IPS-NIHi11 (cell line): ENCODE measurements at places on chromosomes 1 and 21.
A peak's percentile ranks its signal among the peaks of the same experiment; 100 is the strongest.

DNA sequence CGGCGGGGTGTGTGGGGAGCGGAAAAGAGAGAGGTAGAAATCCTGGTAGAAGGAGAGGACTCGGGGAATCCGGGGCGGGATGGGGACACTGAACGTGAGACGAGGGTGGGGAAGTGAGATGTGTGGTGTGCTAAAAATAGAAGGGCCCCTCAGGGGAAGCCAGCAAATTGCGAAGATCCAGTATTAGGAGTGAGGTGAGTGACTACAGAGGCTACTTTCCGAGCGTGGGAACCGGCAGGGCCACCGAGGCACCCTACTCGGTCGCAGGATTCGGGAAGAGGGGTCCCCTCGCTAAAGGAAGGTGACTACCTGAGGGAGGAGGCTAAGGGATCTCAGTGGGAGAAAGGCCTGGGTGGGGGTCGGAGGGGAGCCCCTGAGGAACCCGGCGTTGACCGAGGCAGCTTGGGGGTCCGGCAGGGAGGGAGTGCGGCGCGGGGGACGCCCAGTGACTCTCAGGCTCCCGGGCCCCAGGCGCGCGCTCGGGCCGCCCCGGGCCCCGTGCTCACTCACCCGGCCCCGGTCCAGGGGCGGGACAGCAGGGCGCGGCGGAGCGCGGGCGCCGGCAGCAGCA is 318 bp downstream of the ALDH4A1 start:
- DNase-seq, result no peak

GRCh38 chr21:39788383-39788782 is 43.4 kb downstream of the IGSF5 start:
- peak; percentile 89 for DNase-seq

- no peak for DNase-seq
These were observed 36.2 kb downstream of the B3GALNT2 start for GRCh38 chr1:235468004-235468403.

GRCh38 chr1:225777058-225777582 is 506 bp upstream of the SRP9 start:
- no peak for DNase-seq

GRCh38 chr1:171127501-171127900 is 36.8 kb downstream of the FMO3 start:
- no peak for DNase-seq

DNA sequence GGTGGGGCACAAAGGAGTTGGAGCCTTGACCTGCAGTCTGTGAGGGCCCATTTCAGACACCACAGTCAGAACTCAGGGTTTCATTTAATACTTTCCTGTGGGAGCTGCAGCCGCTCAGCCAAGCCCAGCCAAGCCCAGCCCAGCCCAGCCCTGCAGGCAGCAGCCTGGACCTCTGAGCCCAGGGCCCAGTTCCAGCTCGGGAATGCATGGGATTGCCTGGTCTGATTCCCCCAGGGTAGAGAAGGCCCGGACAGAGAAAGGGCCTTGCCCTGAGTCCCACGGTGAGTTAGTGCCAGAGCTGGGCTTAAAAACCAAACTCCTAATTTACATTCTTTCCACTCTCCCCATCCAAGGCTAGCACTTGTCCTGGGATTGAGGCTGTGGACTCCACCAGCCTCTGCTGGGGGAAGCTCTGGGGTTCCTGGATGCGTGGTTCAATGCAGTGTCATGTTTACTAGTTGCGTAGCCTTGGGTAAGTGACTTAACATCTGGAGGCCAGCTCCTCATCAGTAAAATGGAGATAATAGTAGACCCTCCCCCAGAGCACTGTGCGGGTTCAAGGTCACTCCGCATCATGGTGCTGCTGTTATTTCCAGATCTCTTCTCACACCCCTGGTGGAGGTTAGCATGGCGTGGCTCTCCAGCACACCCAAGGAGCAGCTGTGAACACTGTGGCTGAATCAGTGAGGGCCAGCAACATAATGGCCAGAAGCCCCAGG is 29.2 kb upstream of the PKP1 start:
- DNase-seq, result no peak

DNA sequence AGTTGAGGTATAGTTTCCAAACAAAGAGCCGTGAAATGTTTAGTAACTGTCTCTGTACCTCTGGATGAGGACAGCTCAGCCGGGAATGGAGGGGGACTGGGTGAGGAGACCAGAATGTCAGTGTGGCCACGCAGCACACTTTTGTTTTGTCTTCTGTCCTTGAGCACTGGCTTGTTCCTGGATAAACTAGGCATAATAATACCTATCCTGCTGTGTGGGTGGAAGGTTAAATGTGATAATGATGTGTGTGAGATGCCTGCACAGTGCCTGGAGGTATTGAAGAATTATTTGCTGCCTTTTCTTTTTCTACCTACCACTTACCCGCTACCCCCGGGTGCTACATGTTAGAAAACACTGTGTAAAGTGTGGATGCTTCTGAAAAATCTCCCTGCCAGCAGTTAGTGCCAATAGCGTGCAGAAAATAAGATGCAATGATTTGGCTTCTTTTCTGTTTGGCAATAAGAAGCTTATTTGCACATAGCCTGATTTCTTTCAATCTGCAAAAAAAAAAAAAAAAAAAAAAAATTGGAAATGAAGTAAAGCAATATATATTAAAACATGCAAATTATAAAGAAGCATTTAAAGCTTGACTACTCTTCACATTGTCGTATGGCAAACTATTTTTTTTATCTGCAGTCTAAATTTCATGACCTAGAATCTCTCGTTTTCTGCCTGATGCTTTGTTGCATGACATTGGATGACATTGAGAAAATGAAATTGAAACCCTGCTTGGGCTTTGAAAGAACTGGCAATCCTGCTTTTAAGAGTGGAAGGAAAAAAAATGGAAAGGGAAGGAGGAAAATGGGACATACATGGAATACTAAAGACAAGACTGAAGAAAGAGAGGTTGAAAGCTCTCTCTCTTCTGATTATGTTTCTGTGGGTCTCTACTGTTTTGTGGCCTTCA is 89.5 kb downstream of the DISC1 start:
- no peak for DNase-seq

DNA sequence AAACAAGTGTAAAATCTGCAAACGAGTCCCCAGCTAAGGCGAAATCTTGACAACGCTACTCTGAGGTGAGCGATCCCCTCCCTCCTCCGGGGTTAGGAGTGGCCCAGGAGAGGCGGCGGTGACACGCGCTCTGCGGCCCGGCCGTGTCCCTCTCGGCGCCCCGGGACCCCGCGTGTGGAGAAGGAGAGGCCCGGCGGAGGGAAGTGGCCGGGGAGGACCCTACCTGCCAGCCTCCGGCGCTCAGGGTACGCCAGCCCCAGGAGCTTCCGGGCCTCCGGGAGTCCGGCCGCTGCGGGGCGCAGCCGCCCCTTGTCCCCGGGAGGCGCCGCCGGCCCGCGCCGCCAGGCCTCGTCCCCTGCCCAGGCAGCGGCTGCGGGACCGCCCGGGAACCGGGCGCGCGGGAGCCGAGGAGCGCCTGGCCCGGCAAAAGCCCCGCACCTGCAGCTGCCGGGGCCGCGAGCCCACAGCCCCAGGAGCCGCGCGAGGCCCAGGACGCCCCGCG is 543 bp downstream of the ABCB10 start:
- DNase-seq, result peak; percentile 57

- DNase-seq, result peak; percentile 96
These were observed 70.1 kb downstream of the EPHB2 start for GRCh38 chr1:22780696-22781095.

GRCh38 chr1:53398091-53398490 is 61.1 kb upstream of the DMRTB1 start:
- no peak for DNase-seq

GRCh38 chr1:186626356-186626932 is 53.8 kb downstream of the PTGS2 start:
- no peak for DNase-seq

DNA sequence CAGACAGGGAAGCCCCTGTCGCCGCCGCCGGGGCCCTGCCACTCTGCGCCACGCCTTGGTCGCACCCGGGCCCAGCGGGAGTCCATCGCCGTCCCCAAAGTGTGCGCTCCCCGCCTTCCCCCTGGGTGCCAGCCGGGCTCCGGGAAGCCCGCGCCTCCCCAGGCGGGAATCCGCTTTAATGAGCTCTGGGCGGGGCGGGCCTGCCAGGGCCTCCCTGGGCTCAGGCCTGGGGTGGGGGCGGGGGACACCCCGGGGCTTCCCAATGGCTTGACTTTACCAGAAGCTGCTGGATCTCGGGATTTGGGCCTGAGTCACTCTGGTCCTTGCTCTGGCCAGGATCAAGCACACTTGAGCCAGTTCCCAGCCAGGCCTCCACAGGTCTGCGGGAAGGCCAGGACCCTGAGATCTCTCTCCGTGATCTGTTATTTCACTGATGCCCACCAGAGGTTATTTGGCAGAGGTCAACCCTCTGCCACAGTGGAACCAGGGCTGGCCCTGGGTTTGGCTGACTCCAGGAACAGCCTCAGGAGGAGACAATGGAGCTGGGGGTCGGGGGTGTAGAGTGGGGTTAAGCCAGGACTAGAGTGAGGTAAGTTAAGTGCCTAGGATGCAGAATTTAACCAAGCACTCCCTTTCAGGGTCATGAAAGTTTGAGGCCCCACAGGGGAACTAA is 178.4 kb upstream of the EDN2 start:
- no peak for DNase-seq

DNA sequence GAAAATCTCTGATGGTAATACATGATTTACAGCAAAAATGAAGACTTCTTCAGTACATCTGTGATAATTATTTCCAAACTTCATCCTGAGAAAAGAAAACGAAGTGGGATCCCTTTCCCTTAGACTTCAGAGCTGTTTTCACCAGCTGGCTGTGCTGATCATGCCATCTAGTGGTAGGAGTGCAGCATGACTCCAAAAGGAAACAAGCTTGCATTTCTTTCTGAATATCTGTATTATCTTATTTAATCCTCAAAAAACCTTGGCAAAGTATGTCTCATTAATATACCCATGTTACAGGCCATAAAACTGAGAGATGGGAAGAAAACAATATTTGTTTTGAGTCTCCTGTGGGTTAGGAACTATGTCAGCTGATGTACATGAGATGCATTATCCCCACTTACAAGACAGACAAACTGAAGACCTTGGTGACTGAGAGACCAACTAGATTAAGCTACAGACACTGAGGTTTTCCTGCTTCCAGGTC is 9.8 kb upstream of the GJA8 start:
- peak; percentile 66 for DNase-seq

- DNase-seq, result no peak
These were observed 76.5 kb downstream of the ARHGEF10L start for GRCh38 chr1:17615959-17616358.

DNA sequence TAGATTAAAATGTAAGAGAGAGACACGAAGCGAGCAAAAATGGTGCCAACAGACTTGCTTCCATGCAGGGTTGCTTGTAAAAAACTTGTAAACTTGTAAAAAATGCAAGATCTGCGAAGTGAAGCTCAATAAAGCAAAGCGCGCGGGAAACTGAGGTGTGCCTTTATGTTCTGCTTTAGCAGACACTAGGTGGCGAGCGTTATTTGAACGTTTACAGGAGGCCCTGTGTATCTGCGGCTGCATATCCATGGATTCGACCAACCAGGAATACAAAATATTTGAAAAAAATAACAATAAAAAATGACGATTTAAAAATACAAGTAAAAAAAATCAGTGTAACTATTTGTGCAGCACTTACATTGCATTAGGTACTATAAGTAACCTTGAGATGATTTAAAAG is 1.5 kb downstream of the UBE2G2 start:
- no peak for DNase-seq

- no peak for DNase-seq
These were observed 438.5 kb downstream of the MATN1 start for GRCh38 chr1:30284728-30285475.

DNA sequence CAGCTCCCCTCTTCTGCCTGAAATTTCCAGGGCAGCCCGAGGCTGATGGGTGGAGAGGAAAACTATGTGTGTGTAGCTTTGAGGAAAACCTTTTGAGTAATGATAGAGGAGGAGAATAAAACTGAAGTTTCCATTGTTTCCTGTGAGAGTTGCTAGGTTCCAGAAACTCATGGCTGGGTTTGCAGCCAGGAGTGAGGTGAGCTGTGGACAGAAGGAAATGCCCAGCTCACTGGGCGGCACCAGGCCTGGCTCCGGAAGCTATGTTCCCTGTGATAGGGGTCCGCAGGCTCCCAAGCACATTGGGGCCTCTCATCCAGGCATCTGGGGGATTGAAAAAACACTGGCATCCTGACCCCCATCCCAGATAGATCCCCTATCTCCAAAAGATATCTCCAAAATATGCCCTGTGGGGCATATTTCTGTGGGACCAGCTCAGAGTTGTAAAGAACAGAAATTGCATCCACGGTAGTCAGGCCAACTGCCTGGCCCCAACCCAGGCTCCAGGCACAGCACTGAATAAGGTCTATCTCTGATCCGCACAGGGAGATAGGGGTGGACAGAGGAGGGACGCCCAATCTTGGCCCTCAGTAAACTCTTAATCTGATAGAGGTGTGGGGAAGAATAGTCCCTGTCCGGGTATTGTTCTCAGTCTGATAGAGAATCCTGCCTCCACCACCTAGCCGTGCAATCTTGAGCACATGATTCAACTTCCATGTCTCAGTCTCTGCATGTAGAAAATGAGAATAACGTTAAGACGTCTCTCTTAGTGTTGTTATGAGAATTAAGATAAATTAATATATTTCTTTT is 1.8 kb upstream of the HSPG2 start:
- DNase-seq, result no peak

GRCh38 chr1:110380672-110381283 is 10.0 kb downstream of the SLC16A4 start:
- DNase-seq, result no peak

DNA sequence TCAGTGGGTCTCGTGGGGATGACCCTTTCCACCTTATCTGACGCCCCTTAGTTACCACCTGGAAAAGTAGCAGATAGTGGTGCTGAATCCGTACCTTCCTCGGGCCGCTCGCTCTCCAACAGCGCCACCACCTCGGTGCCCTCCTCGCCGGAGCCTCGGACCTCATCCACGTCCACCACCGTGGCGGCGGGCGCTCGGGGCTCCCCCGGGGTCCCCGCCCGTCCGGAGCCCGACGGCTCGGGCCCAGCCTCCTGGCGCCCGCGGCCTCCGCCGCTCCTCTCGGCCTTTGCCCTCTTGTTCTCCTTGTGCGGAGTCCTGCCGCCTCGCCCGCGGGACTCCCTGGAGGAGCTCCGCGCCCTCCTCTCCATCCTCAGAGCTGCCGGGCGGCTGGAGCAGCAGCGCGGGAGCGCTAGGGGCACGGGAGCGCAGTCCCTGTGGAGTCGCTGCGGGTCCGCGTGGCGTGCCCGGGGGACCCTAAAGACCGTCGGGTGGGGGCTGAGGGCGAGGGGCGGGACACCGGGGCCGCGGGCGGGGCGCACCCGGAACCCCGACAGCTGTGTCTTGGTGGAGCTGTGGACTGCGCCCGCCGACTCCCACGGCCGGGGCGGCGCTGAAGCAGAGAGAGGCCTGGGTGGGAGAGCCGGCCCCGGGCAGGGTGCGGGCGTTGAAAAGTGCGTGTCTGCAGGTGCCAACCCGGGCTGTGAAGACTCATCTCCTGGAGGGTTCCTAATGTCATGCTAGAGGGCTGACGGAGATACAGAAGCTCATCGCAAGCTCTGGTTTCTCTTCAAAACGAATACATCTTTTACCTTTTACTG is at the start of gene NPHS2:
NPHS2 (minus strand) TSS at position 452 of the 818 bp plus-strand sequence; CDS start at position 368, 84 bp downstream.
- peak; percentile 56 for DNase-seq

GRCh38 chr1:40310983-40311642 is 6.0 kb downstream of the COL9A2 start:
- peak; percentile 60 for DNase-seq
